ENCODE measurements at places on chromosomes 11 and 22. TPM values are rescaled to one million over a fixed set of nuclear protein-coding genes. Genes with fewer than 3 reads are reported as not detected.
A peak's percentile ranks its signal among the peaks of the same experiment; 100 is the strongest.

The MS4A3 gene
- not detected for total RNA-seq

The SCGB1A1 gene
- not detected for total RNA-seq

The HBD gene
- not detected for total RNA-seq

The APOA4 gene
- not detected for total RNA-seq

The OR52A1 gene
- total RNA-seq = not detected

The CASP4 gene
- total RNA-seq = 1.2 TPM

The RASD2 gene
- 0.27 TPM for total RNA-seq

The CCDC73 gene
- not detected for total RNA-seq

DNA sequence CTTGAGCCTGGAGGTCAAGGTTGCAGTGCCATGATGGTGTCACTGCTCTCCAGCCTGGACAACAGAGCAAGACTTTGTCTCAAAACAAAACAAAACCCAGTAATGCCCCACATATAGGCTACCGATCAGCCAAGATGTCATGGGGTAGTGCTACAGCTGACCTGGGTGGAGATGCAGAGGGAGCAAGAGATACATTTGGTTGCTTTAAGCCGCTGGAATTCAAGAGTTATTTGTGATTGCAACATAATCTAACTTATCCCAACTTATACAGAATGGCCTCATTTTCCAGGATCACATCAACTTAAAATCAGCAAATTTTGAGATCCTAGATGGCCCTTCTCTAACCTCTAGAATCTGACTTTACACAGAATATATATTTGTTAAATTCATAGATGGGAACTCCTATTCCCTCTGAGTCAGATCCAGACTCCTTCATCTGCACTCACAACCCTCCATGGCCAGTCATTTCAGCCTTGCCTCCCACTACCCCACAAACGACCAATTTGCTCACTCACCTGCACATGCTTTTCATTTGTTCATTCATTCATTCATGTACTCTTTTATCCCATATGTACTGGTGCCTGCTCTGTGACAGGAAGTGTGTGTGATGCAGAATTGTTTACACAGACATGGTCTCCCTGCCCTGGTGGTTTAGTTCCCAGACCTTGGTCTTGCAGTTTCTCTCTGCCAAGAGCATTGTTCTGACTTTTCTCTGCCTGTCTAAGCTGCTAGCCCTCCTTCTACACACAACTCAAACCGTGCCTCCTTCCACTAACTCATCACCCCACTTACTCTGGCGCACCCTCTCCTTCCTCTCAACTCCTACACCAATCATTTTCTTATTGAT, 24.1 kb upstream of the APLNR start:
- no peak for DNase-seq

DNA sequence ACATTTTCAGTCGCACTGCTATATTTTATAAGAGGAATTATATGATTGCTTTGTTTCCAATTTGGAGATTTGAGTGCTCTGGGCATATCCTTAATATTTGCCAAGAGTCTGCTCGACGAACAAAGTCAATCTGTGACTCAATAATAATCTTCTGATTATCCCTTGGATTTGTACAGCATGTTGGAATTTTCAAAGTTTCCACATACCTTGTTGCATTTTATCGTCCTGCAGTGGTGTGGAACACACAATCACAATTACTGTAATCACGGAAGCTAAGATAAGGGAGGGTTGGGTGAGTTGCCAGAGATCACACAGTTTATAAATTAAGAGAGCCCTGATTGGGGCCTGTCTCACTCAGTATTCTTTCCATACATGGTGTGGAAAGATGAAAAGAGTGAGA, 189.3 kb downstream of the GUCY1A2 start:
- DNase-seq = no peak

- peak; percentile 59 for DNase-seq
Observed at GRCh38 chr22:50085211-50085972, at the start of gene MLC1. TSS of gene MLC1 (minus strand) at chr22:50085426. CDS start at chr22:50084902, 524 bp downstream.

DNA sequence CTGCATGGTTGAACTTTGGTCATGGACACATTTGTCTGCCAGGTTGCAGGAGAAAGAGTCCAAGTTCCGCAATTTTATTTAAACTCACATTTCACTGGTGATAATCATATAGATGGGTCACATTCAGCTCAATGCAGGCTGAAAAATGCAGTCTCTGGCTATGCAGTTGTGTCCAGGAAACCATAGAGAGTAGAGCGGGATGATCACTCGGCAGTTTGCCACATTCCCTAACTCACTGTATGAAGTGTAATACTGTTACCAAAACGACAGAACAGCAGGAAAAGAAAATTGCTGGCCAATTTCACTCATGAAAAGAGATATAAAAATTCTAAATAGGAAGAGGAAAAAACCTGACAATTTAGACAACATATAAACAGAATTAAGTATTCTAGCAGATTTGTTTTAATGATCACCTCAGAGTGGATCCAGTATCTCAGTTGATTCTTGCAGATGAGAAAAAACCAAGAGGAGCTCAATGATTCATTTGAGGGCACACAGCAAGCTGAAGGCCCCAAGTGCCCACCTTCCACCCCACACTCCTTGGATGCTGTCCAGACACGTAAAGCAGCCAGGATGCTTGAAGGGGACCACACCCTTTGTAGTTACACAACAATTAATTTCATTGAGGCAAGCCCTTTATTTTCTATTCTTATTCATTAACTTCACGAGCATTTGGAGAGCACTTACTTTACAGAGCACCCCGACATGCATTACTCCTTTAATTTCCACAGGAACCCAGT, 422.3 kb downstream of the SOX6 start:
- DNase-seq = no peak

- peak; percentile 87 for DNase-seq
Observed at GRCh38 chr22:49961601-49962011, 1.0 kb downstream of the PIM3 start.

DNA sequence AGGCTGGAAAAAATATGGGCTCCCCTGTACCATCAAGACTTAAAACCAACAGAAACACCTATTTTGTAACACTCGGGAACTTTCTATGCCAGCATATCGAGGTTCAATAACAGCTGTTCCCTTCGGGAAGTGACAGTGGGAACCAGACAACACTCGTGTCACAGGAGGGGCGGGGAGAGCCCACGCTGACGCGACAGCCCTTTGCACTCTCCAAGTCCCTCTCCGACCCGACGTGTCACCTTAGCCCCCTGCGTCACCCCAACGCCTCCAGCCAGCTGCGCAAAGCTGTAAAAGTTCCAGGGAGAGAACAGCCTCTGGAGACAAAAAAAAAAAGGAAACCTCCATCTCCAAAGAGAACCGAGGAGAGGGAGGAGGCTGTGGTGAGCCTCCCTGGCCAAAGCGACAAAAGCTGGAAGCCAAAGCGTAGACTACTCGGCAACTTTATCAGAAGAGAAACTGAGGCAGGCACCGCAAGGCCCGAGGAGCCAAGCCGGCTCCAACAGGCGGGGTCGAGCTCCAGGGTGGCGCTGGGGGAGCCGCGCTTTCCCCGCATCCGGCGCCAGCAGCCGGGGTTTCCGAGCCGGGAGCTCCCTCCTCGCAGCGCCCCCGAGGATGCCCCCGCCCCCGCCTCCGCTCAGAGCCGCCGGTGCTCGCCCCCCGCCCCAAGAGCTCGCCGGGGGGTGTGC, 751 bp downstream of the ARFGAP3 start:
- peak; percentile 59 for DNase-seq

DNA sequence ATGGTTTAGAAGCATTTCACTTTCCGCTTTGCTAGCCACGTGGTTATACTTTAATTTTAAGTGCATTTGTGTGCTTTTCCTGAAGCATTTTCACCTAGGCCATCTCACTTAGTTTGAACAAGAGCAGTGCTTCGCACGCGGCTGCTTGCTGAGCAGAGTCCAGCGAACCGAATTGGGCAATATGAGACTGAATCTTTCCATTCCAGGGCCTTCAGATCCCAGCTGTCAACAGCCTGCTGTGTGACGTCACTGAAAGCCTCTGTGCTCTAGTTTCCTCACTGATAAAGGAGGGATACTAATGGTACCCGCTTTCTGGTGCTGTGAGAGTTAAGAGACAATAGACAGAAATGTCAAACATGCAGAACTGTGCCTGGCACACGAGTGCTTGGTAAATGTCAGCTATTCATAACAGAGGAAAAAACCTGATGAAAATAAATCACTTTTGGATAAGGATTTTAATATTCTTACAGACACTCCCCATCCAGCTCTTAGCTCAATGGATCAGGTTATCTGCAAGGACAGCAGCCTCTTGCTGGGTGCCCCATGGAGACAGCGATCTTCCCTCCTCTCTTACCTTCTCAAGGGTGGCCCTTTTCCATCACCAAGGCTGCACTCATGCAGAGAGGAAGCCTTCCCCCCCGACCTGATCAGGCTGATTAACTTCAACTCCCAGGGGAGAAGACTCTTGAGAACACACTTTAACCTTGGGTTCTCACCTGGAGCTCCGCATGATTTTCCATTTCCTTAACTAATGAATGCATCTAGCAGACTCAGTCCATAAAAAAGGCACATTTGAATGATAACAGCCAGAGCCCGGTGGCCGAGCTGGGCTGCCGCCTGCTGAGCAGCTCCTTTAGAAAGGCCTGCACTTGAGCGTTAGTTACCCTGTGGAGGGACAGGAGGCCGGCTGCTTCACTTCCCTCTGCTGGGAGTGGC, 3.5 kb upstream of the GLB1L3 start:
- DNase-seq = no peak

DNA sequence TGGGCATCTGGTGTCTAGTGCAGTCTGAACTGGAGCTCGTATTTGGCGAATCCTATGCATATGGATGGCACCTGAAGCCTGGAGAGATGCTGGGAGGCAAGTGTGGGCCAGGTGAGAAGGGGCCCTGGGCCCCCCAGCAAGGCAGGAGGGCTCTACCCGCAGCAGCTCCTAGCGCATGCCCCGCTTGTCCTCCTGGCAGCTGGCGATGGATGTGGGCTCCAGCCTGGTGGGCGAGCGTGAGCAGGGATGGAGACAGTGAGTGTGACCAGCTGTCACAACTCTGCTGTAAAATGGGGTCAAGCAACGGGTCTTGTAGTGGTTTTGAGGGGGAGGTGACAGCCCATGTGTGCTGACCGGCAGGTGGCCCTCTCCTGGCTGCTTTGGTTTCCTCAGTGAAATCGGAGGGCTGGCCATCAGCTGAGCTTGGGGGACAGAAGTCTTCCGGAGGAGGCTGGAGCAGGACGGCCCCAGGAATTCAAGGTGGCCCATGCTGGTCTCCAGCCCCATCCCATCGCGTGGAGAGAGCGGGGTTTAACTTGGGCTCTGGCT, 12.0 kb downstream of the FRMD8 start:
- no peak for DNase-seq

GRCh38 chr22:34038801-34039555, 118.7 kb upstream of the LARGE1 start:
- no peak for DNase-seq

DNA sequence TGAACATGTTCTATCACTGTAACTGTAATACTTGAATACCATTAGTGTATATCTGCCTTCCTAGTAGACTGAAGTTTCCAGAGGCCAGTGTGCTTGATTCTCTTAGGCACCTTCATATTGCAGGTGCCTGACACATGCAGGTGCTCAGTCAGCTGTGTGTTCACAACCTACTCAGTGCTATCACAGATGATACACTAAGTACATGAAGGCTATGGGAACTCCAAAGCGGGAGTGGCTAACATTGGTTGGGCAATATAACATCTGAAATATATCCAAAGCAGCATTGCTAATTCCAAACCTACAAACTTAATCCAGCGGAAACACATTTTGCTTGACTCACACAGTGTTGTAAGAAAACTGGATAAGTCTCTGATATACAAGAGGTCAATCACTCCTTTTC, 539.3 kb upstream of the ISX start:
- DNase-seq = no peak

- DNase-seq = no peak
Observed at GRCh38 chr11:67031791-67032561, 9.0 kb downstream of the SYT12 start.

DNA sequence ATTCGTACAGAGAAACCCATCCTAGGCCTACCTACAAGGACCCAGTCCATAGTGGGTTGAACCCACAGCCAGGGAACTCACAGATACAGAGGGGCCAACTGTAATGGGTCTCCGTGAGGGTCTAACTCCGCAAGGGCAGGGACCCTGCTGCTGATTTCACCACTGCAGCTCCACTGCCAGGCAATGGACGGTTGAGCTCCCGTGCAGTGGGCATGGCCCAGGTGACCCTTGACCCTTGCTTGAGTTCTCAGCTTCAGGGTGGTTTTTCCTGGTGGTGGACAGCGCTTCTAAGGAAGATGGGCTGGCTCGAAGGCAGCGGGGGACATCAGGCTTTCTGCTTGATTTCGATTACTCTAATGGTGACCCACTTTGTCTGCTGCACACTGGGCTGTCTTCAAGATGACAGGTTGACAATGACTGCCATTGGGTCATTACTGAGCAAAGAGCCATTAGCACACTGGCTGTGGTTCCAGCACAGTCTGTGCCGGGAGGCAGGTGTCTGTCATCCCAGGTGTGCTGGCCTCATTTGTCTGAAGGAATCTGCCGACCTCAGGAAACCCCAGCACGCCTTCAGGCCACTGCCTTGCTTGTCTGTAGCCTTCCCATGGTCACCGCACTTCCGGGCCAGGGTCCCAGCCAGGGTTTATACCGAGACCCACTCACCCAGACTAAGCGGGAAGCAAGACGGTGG, 3.7 kb upstream of the GAL start:
- DNase-seq = no peak

GRCh38 chr11:74720596-74721478, 10.4 kb downstream of the CHRDL2 start:
- no peak for DNase-seq

GRCh38 chr22:38415561-38416321, 39.3 kb downstream of the KCNJ4 start:
- peak; percentile 80 for DNase-seq

GRCh38 chr22:45626198-45626651, 45.4 kb upstream of the ATXN10 start:
- peak; percentile 53 for DNase-seq

All from chondrocyte (in vitro differentiated cells).